ENCODE measurements at places on chromosomes 6 and 20.

DNA sequence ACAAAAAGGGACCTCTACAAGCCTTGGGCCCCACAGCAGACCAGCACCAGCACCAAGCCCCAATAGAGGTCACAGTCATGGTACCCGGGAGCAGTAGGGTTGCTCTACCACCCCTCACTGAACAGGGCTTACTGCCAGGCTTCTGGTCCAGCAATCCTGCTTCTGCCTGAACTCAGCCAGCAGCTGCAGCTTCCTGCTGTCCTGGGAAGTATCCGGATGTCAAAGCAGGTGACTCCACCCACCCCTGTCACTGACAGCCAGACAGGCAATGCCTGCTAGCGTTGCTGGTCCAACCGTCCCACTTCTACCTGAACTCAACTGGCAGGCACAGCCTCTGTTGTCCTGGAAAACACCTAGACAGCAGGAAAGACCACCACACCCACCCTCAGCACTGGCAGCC is 47.0 kb upstream of the PCSK2 start:
- DNase-seq, result no peak

DNA sequence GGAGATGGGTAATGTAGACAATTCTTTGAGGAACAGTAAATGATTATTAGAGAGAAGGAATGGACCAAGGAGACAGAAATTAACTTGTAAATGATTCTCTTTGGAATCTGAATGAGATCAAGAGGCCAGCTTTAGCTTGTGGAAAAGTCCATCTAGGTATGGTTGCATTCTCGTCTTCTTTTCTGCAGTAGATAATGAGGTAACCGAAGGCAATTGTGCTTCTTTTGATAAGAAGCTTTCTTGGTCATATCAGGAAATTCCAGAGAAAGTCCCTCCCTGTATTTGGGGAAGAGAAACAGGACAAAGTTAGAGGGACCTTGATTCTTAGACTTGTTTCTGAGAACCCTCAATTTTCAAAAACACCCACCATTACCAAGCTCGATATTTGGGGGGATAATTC is 109.1 kb upstream of the PRSS16 start:
- DNase-seq, result no peak

- DNase-seq, result no peak
Measured at GRCh38 chr6:21208081-21208795, 385.3 kb upstream of the SOX4 start.

- no peak for DNase-seq
Measured at GRCh38 chr6:84773133-84773430, 8.7 kb upstream of the TBX18 start.

- no peak for DNase-seq
Measured at GRCh38 chr6:126807876-126808275, 310.6 kb upstream of the RSPO3 start.

- DNase-seq, result no peak
Measured at GRCh38 chr6:111951497-111952085, 78.3 kb upstream of the FYN start.

DNA sequence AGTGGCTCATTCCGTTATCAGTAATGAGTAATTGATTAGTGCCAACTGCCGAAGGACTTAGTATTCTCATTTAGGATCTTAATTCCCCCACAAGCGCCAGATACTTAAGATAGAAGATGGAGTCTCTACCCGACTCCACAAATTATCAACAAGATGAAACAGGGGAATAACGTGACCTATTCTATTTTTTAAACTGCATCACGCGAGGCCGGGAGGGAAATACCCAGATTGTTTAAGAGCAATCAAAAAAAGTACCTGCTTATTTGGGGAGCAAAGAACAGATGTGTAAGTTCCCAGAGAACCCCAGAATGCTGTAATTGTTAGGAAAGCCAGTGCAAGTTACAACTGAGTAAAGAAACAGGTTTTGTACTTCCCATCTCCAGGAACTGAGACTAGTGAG is 1.1 kb upstream of the MAP3K5 start:
- DNase-seq, result no peak

GRCh38 chr20:25389401-25389857 is 1.2 kb downstream of the ABHD12 start:
- DNase-seq, result no peak

DNA sequence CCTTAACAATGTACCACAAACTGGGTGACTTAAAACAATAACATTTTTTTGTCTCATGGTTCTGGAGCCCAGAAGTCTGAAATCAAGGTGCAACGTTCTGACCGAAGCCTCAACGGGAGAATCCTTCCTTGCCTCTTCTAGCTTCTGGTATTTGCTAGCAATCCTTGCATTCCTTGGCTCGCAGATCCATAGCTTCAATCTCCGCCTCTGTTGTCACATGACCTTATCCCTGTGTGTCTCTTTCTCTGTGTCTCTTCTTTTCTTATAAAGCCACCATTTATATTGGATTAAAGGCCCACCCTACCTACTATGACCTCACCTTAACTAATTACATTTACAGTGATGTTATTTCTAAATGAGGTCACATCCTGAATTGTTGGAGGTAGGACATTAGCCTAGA is 37.2 kb upstream of the DOK5 start:
- no peak for DNase-seq

GRCh38 chr6:99064834-99065233 is 117.1 kb upstream of the FBXL4 start:
- no peak for DNase-seq

- no peak for DNase-seq
Measured at GRCh38 chr6:44456070-44456965, 68.8 kb downstream of the CDC5L start.
